ENCODE measurements at places on chromosomes 13 and 19. TPM values are rescaled to one million over a fixed set of nuclear protein-coding genes. Genes with fewer than 3 reads are reported as not detected.

Gene CEACAM3
- polyA plus RNA-seq, result 0.13 TPM

Gene ETV2
- polyA plus RNA-seq, result 4.5 TPM

Gene NKPD1
- not detected for polyA plus RNA-seq

- no peaks in the 10 kb centered on the region for H3K36me3 ChIP-seq
- H3K4me3 ChIP-seq, result no peak overlapping the region
- H3K27ac ChIP-seq, result no peak overlapping the region
- H3K4me1 ChIP-seq, result no peaks in the 10 kb centered on the region
- no peaks in the 10 kb centered on the region for H3K27me3 ChIP-seq
- peak; percentile 5 for DNase-seq
These were observed 875.4 kb upstream of the SLC10A2 start for GRCh38 chr13:103941506-103942140.

Gene PTH2
- polyA plus RNA-seq, result not detected
